ENCODE measurements at places on chromosomes 12 and 14.

DNA sequence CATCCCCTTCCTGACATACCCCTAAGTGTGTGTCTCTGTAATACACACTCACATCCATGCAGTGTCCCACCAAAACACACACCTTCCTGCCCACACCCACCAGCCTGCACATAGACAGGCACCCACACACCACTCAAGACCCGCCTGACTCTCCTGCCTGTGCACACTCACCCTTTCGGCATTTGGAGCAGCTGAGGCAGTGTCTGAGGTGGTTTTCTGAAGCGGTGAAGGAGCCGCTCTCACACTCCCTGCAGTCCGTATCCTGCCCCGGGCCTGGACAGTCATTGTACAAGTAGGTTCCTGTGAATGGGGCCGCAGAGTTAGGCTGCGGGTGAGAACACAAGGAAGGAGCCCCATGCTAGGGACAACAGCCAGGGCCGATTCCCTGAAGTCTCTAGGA lies 8.3 kb downstream of the TNFRSF1A start:
- DNase-seq, result no peak

DNA sequence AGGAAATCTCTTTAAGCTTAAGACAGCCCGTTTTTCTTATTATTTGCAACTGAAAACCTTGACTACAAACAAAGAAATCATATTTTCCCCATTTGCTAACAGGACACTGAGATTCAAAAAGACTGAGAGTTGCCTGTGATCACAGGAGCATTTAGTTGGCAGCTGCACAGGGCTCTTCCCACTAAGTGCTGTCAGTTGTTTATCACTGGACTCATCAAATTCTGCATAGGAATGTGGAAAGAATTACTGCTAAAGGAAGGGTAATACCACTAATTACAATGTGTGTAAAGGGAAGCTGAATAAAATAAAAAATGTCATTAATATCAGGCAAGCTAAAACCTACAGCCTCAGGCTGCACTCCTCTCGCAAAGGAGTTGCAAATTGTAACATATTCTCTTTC lies 226.4 kb downstream of the NELL2 start:
- no peak for DNase-seq

- DNase-seq, result no peak
Measured at GRCh38 chr14:67889455-67889854, 69.9 kb downstream of the RAD51B start.

DNA sequence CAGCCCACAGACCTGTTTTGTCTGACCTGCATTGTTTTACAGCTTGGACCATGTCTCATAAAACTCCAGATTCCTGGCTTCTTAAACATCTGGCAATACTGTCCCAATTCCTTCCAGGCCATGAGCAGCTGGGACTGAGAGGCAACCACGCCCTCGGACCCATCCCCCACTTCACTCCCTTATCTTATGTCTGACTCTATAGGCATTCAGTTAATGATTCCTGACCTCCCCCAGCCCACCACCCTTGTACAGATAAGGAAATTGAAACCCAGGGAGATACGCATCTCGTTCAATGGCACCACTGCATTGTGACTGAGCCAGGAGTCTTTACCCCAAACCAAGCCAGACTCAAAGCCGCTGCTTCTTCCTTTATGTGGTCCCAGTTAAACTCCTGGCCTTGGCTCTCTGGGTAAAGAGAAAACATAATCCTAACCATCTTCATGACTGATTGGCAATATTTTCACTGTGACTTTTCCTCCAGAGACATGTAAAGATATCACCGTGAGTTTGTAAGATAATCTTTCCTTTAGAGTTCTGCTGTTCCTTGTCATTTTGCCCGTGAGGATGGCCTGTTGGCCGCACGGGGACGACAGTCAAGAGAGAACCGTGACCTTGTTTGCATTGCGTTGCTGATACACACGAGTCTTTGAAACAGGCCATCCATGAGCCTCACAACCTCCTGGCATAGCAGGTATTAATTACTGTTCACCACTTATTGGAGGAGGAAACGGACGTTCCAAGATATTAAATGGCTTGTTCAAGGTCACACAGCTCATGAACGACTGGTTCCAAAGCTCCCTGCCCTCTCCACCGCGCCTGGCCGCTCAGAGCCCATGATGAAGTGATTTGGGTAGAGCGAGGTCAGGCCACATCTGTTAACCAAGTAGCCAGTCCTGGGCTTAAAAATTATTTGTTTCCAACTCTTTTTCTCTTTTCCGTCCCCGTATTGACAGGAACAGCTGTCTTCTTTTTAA lies 39.4 kb downstream of the MAP1LC3B2 start:
- DNase-seq, result no peak

DNA sequence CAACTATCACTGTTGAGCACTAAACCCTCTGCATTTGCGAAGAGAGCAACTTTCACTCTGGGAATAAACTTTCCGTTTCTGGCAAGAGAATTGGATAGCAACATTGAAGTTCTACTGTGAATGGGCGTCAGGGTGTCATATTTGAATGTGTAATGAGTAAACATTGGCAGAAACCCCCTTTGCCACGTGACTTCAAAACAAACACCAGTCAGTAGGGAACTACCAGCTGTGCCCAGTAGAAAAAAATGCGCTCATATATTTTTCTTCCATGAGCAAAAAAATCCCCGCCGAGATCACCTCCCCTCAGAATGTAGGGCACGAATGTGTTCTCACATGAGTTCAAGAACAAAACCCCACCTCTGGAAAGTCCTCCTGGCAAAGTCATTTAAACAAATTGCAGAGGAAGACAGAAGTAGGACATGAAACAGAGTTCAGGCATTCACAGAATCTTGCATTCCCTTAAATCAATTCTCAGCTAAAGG lies 80.6 kb downstream of the BTG1 start:
- no peak for DNase-seq

All from activated naive CD4-positive, alpha-beta T cell (primary cell).